ENCODE measurements at places on chromosomes 4 and X.

DNA sequence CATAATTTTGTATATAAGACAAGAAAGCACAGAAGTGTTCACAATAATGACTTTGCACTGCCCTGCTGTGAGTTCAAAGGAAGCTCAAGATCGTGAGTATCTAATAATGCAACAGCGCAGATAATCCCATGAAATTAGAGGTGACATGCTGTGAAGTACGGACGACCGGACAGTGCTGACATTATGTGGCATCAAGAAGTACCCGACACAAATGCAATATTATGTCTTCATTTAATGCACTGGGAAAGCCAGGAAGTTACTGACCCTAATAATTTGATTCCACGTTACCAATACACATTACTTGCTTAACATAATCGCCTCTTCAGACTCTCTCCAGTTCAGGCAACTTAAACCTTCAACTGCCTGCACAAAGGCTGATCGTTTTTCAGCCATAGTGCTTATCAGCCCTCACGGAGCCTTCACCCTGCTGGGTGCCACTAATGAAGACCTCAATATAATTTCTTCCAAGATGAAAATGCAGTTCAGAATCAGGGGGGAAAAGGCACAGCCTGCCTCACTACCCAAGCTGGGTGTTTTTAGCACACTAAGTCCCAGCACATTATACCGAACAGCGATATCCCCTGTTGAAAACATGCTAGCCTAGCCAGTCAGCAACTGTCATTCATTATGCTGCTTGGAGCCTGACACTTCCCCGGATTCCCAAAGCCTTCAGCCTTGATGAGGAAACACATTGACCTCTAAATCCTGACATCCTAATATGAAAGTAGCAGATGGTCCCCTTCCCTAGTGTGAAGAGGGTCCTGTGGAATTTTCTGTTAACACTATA, 56.1 kb downstream of the SLC7A11 start:
- DNase-seq: no peak

- no peak for DNase-seq
Measured at GRCh38 chr4:30929649-30930048, 209.5 kb downstream of the PCDH7 start.

DNA sequence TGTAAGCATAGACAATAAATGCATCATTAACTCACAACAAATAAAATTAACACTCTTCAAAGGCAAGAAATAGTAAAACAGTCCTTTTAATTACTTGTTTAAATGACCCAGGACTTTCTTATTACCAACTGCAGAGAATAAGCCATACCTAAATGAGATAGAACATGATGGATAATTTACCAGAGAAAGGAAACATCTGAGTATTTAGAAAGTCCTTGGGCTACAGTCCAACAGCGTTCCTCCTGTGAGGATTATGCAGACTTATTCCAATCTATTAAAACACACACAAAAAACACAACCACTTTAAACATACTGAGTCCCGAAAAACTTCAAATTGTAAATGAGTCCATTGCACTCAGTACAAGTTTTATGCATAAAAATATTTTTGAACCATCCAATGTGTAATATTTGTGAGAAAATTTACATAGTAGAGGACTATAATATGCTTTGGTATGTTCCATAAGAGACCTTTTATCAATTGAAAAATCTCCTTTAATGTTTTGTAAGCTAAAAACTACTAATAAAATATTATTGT, 129.2 kb downstream of the NR3C2 start:
- no peak for DNase-seq

DNA sequence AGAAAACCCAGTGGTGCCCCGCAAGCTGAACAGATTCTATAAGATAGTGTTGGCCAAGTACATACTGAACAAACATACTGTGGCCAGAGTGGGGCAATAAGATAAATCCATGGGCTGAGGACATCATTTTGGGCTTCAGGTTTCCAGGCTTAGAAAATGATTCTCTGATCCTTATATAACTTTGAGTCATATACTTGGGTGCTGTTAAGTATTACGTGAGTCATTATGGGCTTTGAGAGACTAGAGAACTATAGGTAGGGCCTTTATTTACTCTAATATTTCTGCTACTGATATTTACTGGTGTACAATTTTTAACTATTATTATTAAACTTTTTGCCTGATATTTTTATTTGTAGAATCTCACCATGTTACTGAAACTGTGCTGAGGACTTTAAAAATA, 586.1 kb downstream of the CENPC start:
- no peak for DNase-seq

- DNase-seq: no peak
Measured at GRCh38 chrX:84729809-84730208, 227.6 kb upstream of the HDX start.

DNA sequence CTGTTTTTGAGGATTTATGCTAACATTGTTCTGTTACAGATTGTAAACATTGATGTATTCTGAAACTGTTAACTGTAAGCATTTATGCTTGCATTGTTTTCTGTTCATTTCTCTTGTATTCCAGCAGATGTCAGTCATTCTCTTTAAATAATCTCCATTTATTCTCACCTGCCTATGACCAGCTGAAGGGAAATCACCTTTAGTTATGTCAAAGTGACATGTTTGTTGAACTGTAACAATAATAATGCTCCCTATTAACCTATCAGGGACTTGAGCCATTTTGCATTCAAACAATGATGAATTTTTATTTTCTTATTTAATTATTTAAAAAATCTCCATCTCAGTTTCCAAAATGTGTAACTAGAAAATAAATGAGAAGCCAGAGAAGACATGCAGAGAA, 58.0 kb downstream of the SPCS3 start:
- DNase-seq: no peak

- DNase-seq: no peak
Measured at GRCh38 chr4:2254665-2255500, 7.0 kb downstream of the MXD4 start.

GRCh38 chrX:34146906-34147305, 14.8 kb upstream of the FAM47A start:
- DNase-seq: no peak

DNA sequence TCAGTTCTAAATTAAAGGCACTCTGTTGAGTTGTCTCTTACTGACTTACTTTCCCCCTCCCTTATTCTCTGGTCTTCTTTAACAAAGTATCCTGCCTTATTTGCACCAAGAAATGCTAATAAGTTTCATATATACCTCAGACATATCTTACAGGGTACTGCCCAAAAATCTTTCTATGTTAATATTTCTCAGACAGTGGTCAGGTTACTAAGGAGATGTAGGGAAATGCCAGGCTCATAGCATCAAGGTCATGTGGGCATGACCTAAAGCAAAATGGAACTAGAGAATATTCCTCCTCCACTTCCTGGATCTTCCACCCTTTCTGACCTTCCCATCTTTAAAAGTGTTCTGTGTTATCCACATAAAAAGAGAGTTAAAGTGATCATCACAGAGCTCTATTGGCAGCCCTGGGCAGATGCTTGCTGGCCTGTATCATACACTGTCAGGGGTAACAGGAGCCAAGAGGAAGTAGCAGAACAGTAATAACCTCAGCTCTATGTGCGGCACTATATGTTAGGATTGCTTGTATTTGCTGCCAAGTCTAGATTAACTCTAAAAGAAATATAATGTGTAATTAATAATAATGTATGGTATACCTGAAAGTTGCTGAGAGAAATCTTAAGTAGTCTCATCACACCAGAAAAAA, 74.3 kb downstream of the IQCM start:
- no peak for DNase-seq

- no peak for DNase-seq
Measured at GRCh38 chr4:41647383-41647782, 101.1 kb downstream of the PHOX2B start.

DNA sequence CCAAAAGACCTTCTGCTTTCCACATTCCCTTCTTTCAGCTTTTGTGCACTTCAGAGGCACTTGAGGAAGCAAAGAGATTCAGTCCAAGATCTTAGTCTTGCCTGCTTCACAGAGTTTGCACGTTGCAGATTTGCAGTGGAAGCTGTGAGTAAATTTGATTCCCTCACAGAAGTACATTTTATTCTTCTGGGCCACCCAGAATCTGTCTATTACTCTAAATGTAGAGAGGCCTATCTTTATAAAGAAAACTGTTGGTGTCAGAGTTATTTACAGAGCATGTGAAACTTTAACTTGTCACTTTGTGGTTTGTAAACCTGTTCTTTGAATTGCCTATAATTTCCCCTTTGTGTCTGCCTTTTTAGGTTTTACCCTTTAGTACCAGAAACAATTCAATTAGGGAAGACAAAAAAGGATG, 15.5 kb downstream of the SPRY1 start:
- no peak for DNase-seq

GRCh38 chr4:145842224-145842887, 96.3 kb downstream of the ZNF827 start:
- DNase-seq: no peak

DNA sequence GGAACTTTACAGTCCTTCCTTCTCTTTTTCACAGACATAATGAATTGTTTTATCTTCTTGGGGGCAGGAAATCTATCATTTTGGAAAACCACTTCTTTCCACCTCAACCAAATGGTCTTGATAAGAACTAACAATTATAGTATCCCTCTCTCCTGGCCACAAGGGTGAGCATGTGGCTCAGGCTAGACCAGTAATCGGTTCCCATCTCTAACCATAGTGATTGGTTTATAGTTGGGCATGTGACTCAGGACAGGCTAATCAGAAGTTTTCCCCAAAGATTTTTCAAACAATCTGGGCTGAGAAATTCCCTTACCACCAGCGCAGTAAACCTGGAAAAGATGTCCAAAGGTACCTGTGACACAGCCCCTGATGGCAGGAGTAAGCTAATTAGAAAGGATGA, 4.0 kb upstream of the CXorf66 start:
- DNase-seq: no peak

GRCh38 chr4:71559957-71560571, 221.2 kb downstream of the SLC4A4 start:
- no peak for DNase-seq

DNA sequence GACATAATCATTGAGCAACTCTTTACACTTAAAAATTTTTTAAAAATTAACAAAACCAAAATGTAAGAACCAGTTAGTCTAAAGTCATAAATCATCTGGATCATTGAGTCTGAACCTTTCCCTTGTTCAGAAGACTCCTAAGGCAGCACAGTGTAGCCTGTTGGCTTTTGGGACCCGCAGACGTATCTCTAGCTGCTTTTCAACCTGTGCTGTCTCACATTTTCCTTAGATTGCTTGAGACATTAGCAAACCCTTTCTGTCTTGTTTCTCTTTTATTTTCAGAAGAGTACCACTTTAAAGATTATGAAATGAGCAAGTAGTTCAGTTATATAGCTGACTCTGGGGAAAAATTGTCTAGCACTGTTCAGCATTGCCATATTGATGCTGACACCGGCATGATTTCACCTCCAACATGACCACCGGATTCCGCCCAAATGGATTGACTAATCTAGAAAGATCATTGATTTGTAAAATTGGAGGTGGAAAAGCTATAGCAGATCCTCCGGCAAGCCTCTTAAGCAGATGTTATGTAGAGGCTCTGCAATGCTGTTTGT, 8.9 kb downstream of the TCEANC start:
- DNase-seq: no peak

GRCh38 chr4:119189638-119190037, 22.9 kb upstream of the USP53 start:
- no peak for DNase-seq

DNA sequence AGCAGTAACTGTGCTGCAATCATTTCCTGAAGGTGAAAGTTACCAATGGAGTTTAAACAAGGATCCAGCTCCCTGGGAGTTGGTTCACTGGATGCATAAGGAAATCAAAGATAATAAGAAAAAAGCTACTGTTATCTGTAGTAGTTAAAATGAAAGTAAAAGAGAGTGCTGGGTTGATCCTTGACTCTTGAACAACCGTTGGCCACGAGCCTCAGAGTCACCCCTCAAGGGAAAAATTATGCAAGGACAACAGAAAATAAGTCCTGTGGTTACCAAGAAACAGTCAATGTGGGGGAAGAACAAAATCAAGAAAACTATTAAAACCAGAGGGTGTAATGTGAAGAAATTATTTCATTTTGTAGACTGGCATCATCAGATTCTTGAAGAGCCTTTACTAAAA, 49.7 kb upstream of the DDIT4L start:
- DNase-seq: no peak

GRCh38 chr4:21544415-21544814, 404.2 kb downstream of the KCNIP4 start:
- DNase-seq: no peak

DNA sequence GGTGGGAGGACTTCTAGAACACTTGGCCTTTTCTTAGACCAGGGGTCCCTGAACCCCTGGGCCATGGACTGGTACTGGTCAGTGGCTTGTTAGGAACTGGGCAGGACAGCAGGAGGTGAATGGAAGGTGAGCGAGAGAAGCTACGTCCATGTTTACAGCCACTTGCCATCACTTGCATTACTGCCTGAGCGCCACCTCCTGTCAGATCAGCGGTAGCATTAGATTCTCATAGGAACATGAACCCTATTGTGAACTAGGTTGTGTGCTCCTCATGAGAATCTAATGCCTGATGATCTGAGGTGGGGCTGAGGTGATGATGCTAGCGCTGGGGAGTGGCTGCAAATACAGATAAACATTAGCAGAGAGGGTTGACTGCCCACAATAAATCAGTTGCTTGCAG, 100.9 kb upstream of the IGFBP7 start:
- DNase-seq: no peak

DNA sequence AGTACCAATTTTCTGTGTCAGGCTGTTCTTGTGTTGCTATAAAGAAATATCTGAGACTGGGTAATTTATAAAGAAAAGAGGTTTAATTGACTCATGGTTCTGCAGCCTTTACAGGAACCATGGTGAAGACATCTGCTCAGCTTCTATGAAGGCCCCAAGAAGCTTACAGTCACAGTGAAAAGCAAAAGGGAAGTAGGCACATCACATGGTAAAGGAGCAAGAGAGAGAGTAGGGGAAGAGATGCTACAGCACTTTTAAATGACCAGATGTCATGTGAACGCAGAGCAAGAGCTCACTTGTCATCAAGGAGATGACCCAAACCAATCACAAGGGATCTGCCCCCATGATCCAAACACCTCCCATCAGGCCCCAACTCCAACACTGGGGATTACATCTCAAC, 174.3 kb downstream of the ATP10D start:
- no peak for DNase-seq

- no peak for DNase-seq
Measured at GRCh38 chrX:20228245-20228644, 38.5 kb downstream of the RPS6KA3 start.

DNA sequence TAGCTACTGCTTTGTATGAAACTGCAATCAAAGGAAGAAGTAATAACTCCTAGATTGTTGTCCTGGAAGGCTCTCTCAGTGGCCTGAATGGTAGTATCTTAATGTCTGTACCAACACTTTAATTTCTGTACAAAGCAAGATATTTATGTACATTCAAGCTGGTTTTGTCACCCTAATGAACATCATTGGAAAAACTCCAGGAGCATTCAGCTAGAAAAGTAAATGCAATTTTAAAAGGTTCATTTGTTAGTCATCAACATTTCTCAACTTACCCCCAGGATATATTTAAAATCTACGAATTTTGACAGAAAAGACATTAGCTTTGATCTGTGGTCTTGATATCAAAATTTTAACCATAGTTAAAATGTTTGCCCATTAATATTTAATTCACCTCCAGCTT, 80.0 kb upstream of the FGF13 start:
- DNase-seq: no peak

Data from stimulated activated CD4-positive, alpha-beta T cell treated with anti-CD3 and anti-CD28 coated beads, Interleukin-1b, Interleukin-23, amount 100 ng/mL, for 1 hour (primary cell).